SHP77 (cell line): ENCODE measurements at places on chromosomes 4 and X.

DNA sequence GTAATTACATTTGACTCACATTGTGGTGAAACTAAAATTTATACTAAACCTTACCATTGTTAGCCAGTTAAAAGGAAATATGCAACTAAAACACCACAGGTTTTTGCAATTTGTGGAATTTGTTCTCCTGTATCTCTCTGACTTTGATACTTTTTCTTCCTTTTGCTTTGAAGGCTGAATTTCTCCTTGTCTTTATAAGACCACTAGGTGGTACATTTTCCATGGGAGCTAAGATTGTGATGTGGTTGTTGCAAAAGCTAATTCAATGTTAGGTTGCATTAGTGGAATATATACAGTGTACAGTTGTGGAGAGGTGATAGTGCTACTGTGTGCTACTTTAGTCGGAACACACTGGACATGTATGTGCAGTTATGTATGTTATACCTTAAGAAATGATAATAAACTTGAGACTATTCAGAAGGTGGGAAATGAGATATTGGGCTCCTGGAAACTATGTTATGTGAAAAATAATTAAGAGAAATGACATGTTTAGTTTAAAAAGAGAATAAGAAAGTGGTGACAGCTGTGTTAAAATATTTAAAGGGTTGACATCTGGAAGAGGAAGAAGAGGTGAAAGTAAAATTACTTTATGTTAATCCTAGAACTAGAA lies 70.3 kb downstream of the ARL9 start:
- no peak for DNase-seq

- DNase-seq = no peak
These were observed 1452.6 kb downstream of the PCDH7 start for GRCh38 chr4:32172761-32173160.

GRCh38 chr4:3365326-3365725 lies 72.5 kb downstream of the RGS12 start:
- DNase-seq = no peak

DNA sequence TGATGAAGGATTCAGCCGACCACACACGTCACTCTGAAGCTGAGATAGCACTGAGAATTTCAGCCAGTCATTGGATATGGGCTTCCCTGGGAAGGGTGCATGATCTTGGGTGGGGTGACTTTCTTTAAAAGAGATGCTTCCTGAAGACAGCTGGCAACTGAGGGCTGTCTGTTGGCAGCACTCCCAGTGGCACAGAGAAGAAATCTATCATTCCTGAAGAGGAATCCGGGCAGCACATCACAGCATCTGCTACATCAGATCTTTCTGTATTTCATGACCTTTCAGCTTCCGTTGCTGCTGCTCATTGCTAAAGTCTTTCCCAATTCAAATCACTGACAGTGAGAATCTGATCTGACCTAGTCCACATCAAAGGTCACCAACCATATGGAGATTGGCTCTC lies 193.8 kb upstream of the RBPJ start:
- DNase-seq = no peak

DNA sequence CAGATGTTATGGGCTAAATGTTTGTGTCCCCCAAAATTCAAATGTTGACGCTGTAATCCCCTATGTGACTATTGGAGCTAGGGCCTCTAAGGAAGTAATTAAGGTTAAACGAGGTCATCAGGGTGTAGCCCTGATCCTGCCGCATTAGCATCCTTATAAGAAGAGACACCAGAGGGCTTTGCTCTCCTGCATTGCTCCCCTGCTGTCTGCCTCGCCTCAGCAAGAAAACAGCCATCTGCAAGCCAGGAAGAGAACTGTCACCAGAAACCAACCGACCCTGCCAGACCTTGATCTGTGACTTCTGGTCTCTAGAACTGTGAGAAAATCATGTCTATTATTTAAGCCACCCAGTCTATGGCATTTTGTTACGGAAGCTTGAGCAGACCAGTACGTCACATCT lies 331.9 kb downstream of the DCTD start:
- DNase-seq = no peak

DNA sequence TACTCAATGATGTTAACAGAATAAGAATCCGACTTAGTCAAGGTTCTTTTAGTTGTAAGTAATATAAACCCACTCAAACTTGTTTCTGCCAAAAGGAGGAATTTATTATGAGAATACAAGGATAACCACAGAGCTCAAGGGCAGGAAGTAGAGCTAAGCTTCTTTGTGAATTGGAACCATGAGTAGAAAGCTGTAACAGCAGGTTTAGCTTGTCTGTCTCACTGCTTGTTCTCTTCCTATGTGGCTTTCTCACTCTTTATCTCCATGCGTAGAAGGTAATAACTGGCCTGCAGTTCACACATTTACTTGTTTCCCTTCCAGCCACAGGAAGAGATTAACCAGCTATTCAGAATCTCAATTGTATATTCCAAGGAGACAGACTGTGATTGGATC lies 378.3 kb downstream of the PPP1R2C start:
- no peak for DNase-seq

- DNase-seq = no peak
These were observed 19.1 kb downstream of the GEMIN8 start for GRCh38 chrX:14010566-14010965.

GRCh38 chr4:176988226-176988625 lies 195.5 kb upstream of the VEGFC start:
- DNase-seq = peak; percentile 1

- no peak for DNase-seq
These were observed 39.6 kb upstream of the TMEM150C start for GRCh38 chr4:82601242-82602015.

DNA sequence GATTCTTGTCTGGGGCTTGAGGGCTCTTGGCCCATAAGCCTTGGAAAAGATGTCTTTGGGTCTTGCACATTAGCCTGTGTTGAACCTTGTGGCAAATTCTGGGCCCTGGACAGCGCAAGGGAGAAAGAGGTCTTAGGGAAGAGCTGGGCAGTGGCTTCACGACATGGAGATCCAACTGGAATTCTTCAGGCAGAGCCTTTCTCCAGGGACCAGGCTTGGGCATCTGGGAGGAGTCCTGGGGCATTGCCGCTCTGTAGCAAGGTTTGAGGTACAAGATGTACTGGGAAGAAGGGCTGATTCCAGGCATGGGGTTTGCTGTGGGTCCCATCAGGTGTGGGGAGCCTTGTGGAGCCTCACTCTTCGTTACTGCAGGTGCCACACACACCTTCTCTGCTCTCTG lies 104.0 kb upstream of the ACTRT1 start:
- DNase-seq = no peak

- no peak for DNase-seq
These were observed 2.9 kb upstream of the SLC10A7 start for GRCh38 chr4:146524663-146525062.

DNA sequence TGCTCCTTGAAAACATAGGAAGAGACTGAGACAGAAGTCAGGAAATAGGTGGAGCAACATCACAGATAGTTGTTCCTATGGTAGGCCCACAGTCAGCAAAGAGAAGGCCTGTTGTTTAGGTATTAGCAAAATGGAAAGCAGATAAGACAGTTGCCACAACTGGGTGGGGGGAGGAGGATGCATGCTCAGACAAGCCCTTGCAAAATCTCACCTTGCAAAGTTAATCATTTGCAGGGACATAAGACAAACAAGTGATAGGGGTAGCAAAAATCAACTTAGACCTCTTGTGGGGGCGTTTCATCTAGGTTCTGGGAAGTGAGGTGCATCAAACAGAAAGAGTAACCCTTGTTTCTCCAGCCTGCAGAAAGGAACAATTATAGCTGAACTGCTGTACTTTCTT lies 30.7 kb downstream of the SERPINA7 start:
- DNase-seq = no peak

GRCh38 chrX:136214551-136214950 lies 36.6 kb downstream of the MAP7D3 start:
- no peak for DNase-seq

- DNase-seq = no peak
These were observed 20.7 kb upstream of the GRXCR1 start for GRCh38 chr4:42871671-42872290.

- no peak for DNase-seq
These were observed 161.6 kb downstream of the SMIM20 start for GRCh38 chr4:26075583-26075982.

GRCh38 chrX:13215729-13216128 lies 104.1 kb downstream of the ATXN3L start:
- no peak for DNase-seq

- no peak for DNase-seq
These were observed 29.0 kb upstream of the MOB1B start for GRCh38 chr4:70873216-70873615.

DNA sequence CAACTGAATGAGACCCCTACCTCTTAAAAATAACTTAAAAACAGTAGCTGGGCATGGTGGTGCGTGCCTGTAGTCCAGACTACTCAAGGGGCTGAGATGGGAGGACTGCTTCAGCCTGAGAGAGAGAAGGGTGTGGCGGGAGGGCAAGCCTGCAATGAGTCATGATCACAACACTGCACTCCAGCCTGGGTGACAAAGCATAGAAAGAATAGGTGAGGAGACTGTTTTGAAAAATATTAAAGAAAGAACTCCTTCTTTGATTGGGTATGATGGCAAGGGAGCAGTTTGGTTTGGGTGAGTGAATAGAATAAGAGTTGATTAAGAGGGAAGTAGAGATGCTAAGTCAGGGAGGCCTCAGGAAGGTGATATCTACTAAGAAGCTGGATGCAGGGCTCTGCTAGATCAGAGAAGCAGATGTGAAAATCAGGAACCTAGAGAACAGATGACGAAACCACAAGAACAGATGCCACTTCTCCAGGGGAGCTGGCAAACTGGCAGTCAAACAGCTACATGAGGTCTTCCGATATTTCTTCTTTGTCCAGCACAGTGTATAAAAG lies 318.6 kb downstream of the OPHN1 start:
- DNase-seq = no peak

DNA sequence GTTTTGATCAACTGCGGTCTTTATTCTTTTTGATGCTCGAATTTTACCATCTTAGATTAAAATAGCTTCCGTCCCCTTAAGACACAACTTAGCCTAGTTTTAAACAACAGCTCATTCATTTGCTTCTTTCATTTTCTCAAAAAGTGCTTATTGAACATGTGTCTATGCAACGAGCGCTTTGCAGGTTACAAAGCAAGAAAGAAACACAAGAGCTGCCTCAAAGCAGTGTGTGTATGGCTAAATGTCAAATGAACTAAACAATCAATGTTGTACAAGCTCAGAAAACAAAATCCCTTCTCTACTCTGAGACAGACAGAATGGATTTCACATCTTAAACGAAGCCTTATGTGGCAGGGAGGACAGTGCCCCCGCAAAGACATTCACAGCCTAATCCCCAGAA lies 61.0 kb downstream of the EVC2 start:
- DNase-seq = no peak

- DNase-seq = no peak
These were observed 25.2 kb downstream of the NAT8L start for GRCh38 chr4:2084316-2084715.

DNA sequence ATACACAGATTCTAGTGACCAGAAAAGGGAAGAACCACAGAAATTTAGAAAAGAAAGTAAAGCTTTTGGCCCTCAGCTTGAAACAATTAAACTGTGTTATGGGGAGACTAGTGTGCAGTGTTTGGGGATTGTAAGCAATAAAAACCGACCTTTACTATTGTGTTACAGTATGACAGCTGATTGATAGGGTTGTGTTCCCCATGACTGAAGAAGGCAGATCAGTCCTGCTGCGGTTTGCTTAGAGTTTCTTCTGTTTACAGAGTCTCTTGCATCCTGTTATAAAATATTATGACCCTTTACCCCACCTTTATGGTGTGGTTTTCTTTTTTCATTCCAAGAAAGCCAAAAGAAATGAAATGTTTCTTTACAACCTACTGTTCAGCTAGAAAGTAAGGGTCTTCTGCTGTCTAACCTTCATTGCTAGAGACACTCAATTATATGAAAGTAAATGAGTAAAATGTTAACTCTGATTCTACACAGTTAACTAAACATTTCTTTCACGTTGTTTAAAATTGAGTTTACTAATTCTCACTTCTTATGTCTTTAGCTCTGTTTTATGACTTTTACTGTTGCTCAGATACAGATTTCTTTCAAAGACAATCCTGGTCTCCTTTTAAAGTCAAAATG lies 18.1 kb downstream of the CHIC1 start:
- DNase-seq = no peak

- DNase-seq = no peak
These were observed 27.0 kb downstream of the MAEA start for GRCh38 chr4:1316537-1317168.

GRCh38 chr4:10962246-10962645 lies 277.7 kb upstream of the CLNK start:
- DNase-seq = no peak

GRCh38 chr4:184697956-184698355 lies 35.9 kb downstream of the CENPU start:
- DNase-seq = no peak

DNA sequence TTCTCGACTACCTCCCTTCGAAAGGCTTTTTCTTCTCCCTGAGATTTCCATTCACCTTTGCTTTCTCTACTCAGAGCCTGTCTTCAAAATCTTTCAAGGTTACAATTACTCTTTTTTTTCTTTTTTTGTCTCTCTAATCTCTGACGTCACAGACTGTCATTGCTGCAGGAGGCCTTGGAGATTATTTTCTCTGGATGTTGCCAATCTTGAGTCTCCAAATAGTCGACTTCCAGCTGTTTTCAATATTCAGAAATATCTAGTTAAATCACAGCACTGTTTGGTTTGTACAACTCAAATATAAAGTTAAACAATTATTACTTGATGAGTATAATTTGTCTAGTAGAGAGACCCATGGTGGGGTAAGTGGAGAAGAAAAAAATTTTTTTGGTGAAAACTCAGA lies 359.0 kb upstream of the BOD1L1 start:
- DNase-seq = no peak

DNA sequence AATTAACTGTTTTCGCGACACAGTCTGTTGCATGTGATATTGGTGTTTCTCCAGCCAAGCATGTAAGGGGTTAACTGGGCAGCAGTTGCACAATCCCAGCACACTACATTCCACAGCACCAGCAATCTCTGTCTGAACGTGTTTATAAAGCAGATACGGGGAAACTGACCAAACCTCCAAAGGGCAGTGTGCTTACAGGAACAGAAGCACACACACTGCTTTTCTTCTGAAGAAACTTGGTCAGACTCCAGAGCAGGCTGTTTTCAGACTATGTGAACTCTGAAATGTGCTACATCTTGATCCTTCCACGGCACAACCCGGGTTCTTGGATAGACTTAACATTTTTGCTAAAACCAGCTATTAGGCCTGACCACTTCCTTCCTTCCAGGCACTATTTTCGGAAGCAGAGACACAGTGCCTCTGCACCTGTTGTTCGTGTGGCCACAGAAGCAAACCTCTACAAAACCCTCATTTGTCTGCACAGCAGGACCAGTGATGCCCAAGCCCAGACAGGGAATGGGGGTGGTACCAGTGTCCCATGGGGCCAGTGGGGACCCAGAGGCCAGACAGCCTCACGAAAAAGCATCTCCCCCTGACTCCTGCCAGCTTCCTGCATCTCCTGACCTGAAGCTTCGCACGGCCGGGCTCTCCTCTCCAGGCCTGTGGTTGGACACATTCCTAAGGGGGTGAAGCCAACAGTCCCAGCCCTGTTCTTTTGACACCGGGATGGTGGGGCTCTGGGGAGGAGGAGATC lies 90.1 kb downstream of the IRF2 start:
- no peak for DNase-seq
